Myometrial cell (primary cell): ENCODE measurements at places on chromosomes 1 and 21. TPM values are rescaled to one million over a fixed set of nuclear protein-coding genes. Genes with fewer than 3 reads are reported as not detected.

CD101 gene
- total RNA-seq: not detected in 2 replicates

OLFML2B gene
- 1.2 and 2.0 TPM in 2 replicates for total RNA-seq

ILDR2 gene
- 0.29 TPM in 1 of 2 replicates, not detected in the other for total RNA-seq

PTAFR gene
- total RNA-seq: 0.35 and 1.2 TPM in 2 replicates

SORT1 gene
- total RNA-seq: 9.2 and 10.8 TPM in 2 replicates

ADAMTS1 gene
- total RNA-seq: 42.1 and 48.7 TPM in 2 replicates
